ENCODE measurements at places on chromosomes 13 and 19. TPM values are rescaled to one million over a fixed set of nuclear protein-coding genes. Genes with fewer than 3 reads are reported as not detected.

DNA sequence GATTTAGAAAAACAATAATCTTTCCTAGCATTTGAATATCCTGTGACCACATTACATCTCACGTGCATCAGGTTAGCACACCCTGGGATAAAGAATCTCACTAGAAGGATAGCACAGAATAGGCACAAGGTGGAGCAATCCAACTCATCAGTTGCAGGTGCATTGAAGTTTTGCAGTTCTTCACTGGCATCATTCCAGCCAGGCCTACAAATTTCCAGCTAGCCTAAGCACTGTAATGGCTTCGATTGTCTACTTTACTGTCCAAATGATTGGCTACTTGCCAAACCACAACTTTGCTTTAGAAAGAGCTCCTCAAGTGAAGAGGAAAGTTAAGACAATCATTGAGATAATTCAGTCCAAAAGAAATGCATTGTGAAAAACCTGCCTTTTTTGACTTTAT lies 89.5 kb downstream of the SPRY2 start:
- DNase-seq = peak; percentile 17

DNA sequence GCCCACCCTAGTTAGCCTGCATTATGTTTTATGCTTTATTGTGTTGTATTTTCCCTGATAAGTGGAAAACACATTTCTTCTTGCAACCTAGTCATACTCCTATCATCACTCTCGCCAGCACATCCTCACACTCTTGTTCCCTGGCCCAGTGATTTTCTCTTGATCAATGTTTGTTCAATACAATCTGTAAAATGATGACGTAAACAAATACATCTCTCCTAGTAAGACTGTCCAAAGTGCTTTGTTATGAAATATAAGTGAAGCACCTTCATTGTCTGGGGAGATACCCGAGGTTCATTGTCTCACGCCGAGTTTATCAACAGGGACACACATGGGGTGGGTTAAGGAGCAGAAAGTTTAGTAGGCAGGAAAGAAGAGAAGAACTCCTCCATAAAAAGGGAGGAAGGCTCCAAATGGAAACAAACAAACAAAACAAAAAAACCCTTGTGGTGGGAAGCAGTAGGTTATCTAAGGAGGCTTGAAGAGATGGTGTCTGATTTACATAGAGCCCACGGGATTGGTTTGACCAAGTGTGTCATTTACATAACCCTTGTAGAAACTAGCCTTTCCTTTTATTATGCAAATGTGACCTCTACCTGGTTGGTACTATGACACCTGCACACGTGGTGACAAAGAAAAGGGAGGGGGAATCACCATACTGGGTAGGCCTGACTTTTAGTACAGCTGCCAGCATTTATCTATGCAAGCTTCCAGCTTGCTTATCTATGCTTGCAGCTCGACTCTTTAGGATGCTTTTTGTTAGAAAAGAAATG lies 1317.9 kb upstream of the SPRY2 start:
- DNase-seq = no peak

FAM124A gene
- total RNA-seq = 3.1 TPM

DNA sequence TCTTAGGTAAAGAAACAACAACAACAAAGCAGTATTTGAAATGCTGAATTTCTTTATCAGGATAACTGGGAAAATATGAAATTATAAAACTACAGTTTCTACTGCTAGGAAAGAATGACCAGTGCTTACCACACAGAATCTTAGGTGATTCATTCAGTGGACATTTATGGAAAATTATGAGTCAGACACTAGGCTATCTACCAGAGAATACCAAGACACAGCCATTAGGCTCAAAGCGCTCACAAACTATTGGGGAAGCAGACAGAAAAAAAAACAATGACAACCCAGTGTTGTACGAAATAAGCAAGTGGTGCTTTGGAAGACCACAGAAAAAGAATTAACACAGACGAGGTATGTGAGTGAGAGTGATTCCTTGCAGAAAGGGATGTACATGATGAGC lies 1019.5 kb downstream of the PCDH9 start:
- no peak for DNase-seq

SYNGR4 gene
- total RNA-seq = not detected

GRCh38 chr19:16398530-16399249 lies 73.1 kb downstream of the EPS15L1 start:
- DNase-seq = no peak

- no peak for DNase-seq
Observed at GRCh38 chr13:98147521-98147920, 4.6 kb downstream of the FARP1 start.

Measured in left colon (tissue), 2 donors.